ENCODE measurements at places on chromosomes 6 and 20. TPM values are rescaled to one million over a fixed set of nuclear protein-coding genes. Genes with fewer than 3 reads are reported as not detected.

DNA sequence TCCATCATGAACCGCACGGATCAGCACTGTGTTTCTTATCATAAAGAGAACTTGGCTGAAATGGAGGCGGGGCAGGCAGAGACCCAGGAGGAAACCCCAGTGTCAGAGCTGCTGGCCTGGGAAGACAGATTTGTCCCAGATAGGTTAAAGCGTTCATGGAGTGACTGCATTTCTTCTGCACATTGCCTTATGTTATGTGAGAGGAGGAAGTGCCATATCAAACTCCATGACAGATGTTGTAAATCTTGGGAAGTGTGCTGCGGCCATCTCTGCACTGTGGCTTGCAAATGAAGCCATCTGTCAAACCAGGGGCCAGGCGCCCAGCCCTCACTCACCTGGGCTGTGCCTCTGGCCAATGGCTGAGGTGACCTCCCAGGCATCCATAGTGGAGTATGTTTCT, 163.0 kb downstream of the SLC24A3 start:
- no peak for DNase-seq

EIF6 gene
- 310 TPM for total RNA-seq

DNA sequence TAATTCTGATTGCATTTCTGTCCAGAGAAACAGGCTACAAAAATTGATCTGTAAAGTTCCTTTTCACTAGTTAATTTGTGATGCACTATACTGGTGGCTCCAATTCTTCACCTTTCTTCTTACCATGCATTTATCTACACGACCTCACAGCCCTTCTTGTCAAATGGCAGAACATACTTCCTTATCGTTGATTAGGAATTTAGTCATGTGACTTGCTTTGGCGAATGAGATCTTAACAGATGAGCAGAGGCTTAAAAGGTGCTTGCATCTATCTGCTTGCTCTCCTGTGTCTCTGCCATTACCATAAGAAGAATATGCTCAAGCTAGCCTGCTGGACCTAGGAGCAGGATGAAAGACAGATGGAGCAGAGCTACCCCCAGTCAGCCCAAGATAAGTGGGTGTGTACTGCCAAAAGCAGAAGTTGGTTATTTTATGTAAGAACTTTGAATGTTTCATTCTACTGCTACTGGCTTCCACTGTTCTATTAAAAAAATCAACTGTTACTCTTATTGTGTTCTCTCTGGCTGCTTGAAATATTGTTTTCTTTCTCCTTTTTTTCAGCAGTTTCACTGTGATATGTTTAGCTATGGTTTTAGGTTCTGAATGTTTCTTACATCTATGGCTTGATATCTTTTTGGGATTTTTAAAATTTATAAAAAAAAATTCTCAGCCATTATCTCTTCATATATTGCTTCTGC, 40.2 kb upstream of the RBM24 start:
- DNase-seq: no peak

NKX2-2 gene
- not detected for total RNA-seq

- DNase-seq: no peak
Observed at GRCh38 chr20:17066902-17067301, 159.9 kb upstream of the PCSK2 start.

- no peak for DNase-seq
Observed at GRCh38 chr6:72733045-72733444, 111.2 kb downstream of the KCNQ5 start.

RAET1E gene
- total RNA-seq: not detected

MMP24 gene
- not detected for total RNA-seq

GRCh38 chr20:30811885-30812671, 445.4 kb upstream of the DEFB115 start:
- no peak for DNase-seq

SSTR4 gene
- total RNA-seq: not detected

DNA sequence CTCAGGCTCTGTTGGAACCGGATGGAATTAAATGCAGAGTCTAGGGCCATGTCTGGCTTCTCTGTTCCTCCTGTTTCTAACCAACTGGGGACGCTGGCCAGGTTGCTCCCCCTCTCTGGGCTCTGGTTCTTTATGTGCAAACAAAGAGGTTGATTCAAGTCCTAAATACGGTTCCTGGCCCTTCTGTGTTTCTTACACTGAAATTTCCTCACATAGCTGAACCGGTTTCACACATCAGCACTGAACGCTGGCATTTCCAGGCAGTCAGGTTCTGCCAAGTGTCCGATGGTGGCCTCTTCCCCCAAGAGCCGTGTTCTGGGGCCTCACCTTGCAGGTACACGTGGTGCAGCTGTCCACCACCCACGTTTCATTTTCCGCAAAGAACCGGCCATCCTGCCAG, 13.5 kb downstream of the THBS2 start:
- no peak for DNase-seq

- DNase-seq: no peak
Observed at GRCh38 chr6:6602262-6602661, 13.7 kb downstream of the LY86 start.

DNA sequence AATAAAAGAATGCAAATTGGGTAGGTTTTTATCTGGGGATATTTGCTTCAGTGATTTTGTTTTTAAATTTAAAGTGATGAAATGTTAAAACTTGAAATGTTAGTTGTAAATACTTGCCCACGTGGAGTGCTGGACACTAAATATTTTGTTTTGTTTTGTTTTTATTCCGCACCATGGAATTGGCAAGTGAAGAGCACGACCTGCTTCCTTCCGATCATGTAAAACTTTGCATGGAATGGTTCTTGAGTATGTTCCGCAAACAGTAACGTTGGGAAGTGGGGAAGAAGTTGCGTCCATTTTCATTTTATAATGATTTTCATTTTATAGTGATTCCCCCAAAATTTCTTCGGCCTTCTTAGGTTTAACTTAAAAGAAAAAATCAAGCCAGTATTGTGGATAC, 765 bp downstream of the IRAK1BP1 start:
- DNase-seq: no peak

DNA sequence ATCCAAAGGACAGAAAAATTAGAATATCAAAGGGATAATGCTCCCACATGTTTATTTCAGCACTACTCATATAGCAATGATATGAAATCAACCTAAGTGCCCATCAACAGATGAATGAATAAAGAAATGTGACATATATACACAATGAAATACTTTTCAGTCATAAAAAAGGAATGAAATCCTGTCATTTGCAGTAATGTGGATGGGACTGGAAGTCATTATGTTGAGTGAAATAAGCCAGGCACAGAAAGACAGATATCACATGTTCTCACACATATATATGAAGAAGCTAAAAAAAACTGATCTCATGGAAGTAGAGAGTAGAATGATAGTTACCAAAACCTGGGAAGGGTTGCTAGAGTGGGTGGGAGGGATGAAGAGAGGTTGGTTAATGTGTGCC, 135.7 kb downstream of the IBTK start:
- DNase-seq: no peak

Data from activated T-cell treated with anti-CD3 and anti-CD28 coated beads, Interleukin-2, amount 50 U/mL, for 4 hours (primary cell).